ENCODE measurements at places on chromosomes 11 and 22.
A peak's percentile ranks its signal among the peaks of the same experiment; 100 is the strongest.

DNA sequence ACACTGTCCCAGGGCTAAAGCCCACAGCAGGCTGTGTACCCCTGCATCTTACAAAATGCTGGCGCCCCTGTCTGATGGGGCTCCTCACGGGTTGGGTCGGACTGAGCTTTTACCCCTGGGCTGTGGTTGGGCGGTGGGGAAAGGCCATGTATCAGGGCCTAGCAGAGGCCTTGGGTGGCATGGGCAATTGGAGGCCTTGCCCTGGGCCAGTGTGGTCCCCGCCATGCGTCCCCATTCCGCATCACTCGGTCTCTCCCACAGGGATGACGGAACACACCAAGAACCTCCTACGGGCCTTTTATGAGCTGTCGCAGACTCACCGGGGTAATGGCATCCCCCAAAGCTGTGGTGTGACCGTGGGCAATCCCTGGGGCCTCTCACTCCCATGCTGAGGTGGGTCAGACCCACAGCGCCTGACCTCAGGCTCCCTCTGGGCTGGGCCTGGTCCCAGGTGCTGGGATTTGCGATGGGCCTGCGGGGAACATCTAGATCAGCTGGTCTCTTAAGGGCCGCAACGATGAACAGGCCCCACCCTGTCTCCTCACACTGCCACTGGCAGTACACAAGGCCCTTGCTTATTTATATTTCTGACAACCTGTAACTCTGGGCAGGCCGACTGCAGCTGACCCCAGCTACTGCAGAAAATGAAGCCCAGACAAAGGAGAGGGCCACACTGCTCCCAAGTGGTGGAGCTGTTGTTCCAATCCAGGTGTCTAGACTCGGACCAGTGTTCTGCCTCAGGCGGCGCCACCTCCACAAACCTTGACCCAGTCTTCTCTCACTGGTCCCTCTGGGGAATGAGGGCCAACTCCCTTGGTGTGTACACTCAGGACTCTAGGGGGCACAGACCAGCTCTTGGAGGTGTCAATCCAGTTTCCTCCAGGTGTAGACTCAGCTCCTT lies 12.3 kb downstream of the SLC16A8 start:
- no peak for DNase-seq

- no peak for DNase-seq
Measured at GRCh38 chr11:119307219-119307618, 9.7 kb downstream of the MCAM start.

DNA sequence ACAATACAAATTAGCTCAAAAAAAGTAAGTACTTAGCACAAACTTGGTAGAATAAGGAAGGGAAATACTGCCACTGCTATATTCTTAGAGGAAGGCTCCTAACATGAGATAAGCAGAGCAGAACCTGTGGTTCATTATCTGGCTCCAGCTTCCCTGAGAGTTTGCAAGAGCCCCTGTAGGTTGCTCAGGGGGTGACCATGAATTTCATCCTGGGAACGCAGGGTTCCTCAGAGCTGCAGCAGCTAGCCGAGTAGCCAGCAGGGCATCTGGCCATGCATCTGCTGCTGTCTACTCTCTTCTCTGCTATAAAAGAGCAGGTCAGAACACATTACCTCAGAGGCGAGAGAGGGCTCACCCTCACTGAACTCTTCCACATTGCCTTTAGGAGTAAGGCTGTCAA lies 67.3 kb downstream of the TRPC6 start:
- DNase-seq: no peak

DNA sequence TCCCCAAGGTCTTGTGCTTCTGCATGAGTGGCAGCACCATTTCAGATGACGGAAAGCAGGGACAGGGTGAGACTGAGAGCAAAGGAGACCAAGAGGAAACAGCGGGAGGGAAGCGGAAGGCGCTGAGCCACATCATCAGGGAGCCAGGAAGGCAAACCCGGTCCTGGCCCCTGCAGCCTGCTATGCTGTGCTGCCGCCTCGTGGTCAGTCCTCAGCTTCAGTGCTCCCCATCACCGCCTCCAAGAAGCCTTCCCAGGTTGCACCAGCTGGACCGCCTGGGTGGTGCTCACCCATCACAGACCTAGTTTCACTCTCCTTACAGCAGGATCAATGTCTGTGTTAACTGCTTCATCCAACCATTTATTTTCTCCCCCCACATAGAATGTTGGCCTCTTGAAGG lies 73.0 kb upstream of the PHF21B start:
- DNase-seq: no peak

DNA sequence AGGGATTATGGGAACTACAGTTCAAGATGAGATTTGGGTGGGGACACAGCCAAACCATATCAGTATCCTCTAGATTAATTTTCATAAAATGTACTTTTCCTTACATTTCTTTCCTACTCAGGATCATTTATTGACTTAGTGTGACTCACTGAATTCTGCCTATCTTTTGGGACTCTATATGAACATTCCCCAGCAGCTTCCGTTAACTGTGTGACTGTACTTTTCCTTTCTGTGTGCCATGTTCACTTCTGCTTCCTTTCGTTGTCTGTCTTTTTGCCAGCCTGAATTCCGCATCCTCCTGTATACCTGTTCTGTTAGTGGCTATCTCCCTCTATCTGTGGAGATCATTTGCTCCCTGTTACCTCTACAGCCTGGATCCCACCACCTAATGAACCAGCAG lies 48.8 kb downstream of the SPECC1L start:
- DNase-seq: no peak

- no peak for DNase-seq
Measured at GRCh38 chr11:78898266-78898775, 323.7 kb upstream of the NARS2 start.

GRCh38 chr22:21861264-21861848 lies 6.1 kb downstream of the MAPK1 start:
- DNase-seq: no peak

GRCh38 chr11:60457576-60457975 lies 1.9 kb downstream of the MS4A1 start:
- DNase-seq: no peak

- DNase-seq: no peak
Measured at GRCh38 chr11:119668676-119669075, 60.3 kb downstream of the NECTIN1 start.

GRCh38 chr11:69000831-69001242 lies 12.2 kb downstream of the MRGPRF start:
- peak; percentile 90 for DNase-seq

DNA sequence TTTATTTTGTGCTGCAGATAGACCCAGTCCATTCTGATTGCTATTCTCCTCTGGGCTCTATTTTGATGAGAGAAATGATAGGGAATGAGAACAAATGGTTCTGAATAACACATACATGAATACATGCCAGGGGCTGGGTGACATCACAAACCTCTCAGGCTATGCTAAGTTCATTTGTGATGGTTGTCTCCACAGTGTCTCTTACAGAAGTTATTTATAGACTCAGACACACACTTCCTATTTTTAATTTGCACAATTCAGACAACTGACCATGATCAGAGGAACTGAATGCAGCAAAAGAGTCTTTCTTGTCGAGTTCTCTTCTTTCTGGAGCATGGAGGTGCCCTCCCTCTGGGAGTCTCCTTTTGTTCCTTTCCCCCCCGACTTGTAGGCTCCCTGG lies 991.7 kb downstream of the OPCML start:
- no peak for DNase-seq

Data from H54 (cell line).